ENCODE measurements at places on chromosomes 6 and 20.

- no peak for DNase-seq
Measured at GRCh38 chr20:62735331-62735821, 26.7 kb downstream of the NTSR1 start.

DNA sequence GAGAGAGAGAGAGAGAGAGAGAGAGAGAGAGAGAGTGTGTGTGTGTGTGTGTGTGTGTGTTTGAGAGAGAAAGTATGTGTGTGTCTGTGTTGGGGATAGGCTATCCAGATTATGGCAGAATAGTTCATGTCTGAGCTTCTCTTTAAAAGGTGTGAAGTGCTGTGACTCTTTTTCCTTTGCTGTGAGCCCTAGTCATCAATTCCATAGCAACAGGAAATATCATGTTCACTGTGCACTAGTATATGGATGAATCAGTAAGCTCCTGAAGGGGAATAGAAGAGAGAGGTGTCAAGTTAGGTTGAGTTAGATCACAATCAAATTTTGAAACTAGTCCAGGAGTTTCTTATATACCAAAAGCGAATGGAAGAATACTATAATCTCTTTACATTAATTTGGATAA lies 318.7 kb downstream of the RFPL4B start:
- DNase-seq: peak; percentile 31

DNA sequence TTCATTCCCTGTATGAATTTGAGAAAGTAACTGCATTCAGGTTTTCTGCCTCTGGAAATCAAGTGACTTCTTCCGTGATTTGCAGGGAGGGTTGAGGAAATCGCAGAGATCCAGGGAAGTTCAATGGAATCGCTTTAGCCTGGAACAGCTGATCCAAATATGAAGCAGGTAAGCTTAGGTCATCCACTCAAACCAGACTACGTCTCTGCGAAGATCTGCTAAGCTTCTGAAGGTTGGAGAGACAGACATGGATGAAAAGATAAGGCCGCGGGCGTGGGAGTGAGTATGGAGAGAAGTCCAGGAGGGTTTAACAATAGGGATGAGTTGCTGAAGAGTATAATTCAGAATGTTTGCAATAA lies 34.2 kb upstream of the BTN3A2 start:
- DNase-seq: no peak

GRCh38 chr6:36959555-36960250 lies 5.2 kb downstream of the PI16 start:
- no peak for DNase-seq

DNA sequence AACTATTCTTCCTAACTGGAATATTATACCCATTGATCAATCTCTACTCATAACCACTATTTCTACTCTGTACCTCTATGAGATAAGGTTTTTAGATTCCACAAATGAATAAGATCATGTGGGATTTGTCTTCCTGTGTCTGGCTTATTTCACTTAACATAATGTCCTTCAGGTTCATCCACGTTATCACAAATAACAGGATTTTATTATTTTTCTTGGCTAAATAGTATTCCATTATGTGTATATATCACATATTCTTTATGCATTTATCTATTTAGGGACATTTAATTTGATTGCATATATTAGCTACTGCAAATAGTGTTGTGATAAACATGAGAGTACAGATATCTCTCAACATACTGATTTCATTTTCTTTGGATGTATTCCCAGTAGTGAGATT lies 823.0 kb upstream of the ADGRB3 start:
- DNase-seq: no peak

DNA sequence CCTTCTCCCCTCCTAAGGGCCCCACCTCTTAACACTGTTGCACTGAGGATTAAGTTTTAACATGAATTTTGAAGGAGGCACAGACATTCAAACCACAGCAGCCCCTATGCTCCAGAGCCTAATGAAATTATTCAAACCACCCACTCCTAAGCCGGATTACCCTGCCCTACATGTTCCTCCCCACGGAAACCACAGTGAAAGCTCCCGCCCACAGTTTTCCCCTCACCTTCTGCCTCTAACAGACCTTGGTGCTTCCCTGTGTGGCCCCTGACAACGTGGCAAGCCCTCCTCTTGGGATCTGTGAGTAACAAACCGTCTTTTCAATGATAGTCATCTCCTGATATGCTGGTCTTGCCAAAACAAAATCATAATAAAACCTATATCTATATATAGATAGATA lies 74.8 kb downstream of the RIN2 start:
- DNase-seq: no peak

DNA sequence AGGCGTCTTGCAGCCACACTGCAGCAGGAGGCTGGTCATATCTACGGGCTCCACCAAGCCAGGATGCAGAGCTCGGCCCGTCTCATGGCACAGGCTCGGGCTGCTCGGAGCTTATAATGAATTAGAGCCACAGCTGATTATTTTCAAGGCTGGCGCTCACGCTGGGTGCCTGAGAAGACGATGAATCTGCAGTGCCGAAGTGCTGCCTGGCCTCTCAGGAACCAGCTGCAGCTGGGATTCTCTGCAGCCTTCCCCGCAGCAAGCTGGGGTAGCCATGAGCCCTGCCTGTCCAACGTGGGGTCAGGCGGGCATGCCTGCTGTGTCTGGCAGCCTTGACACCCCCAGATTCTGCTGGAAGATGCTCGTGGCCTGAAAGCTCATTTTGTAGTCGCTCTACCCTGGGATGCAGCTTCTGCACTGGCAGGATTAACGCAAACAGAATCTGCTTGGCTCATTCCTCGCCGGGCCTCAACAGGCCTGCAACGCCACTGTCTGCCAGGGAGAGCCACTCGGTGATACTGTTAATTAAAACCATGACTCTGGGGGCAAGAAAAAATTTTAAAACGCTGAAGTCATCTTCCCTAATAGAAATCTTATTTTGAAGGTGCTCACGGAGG lies 104.3 kb downstream of the CDH26 start:
- peak; percentile 75 for DNase-seq

- no peak for DNase-seq
Measured at GRCh38 chr6:156262014-156262413, 515.2 kb upstream of the ARID1B start.

DNA sequence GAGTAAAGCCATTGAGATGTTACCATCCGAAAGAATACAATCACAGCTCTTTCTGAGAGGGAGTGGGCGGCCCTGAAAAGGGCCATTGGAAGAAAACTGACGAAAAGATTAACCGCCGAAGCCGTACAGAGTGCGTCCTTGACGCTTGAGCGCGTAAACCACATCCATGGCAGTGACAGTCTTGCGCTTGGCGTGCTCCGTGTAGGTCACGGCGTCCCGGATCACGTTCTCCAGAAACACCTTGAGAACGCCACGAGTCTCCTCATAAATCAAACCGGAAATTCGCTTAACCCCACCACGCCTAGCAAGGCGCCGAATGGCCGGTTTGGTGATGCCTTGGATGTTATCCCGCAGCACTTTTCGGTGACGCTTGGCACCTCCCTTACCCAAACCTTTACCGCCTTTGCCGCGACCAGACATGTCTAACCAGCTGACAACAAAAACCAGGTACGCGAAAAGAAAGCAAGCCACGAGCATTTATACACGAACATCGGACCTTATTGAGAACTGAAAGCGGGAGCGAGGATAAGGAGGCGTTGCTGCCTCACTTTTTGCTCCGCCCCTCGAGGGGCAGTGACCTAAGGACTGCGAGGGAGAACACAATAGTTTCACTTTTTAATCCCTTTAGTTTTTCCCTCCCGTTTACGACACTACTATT lies 60.3 kb upstream of the HFE start:
- peak; percentile 95 for DNase-seq

- DNase-seq: peak; percentile 67
Measured at GRCh38 chr6:157221049-157221816, 102.1 kb downstream of the TMEM242 start.

- DNase-seq: no peak
Measured at GRCh38 chr6:90687775-90688380, 101.0 kb upstream of the MAP3K7 start.

GRCh38 chr6:109717971-109718370 lies 26.9 kb downstream of the FIG4 start:
- no peak for DNase-seq

DNA sequence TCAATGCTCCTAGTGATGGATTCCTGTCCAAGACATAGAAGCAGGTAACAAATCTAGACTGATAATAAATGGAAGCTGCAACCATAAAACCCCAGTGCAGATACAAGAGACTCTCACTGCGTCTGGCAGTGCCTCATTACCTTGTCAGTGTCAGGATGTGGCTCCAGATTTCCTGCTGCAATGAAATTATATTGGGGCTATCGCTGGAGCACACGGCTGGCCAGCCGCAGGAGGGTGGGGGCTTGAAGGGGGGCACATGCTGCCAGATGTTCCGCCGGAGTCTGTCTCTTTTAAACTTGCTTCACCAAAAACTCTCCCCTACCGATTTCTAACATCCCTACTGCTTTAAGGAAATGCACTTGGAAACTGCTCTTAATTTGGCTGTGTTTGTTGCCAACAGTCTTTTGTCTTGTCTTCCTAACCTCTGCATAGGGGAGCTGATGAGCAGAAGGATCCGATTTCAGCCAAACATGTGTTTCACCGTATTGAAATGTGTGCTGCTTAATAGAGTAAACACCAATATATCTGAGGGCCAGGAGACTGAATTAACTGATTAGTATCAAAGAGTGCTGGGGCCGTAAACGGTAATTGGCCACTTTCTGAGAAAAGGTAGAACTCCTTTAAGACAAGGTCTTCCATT lies 102.2 kb upstream of the EXOC2 start:
- peak; percentile 27 for DNase-seq

DNA sequence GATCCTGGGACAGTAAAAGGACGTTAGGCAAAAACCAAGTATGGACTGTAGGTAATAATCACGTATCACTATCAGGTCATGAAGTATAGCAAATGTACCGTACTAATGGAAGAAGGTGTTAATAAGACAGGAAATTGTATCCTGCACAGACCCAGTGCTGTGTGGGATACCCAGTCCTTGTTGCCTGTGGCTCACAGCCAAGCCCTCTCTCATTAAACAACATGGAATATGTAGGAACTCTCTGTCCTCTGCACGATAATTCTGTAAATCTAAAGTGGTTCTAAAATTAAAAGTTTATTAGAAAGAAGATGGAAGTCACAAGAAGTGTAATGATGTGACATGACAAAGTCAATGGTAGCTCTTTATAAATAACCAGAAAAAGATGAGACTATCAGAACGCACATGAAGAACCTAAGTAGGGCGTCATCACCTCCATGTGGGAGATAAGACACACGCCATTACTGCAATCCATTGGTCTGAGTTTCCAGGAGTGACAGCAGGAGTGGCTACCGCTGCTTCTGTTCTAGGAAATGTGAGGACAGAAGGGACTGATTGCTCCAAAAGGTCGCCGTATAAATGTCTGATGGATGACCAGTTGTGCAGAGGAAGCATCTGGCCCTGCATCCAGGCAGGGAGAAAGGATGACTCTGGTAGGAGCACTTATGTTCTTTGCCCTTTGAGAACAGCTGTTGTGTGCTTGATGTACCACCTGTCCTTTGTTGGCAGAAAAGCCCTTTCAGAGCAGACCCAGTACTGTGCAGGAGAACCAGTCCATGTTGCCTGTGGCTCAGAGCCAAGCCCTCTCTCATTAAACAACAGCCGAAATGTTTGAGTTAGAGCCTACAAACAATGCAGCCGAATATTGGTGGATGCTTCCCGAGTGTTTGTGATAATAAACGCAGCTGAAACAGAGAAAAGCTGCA lies 125.6 kb downstream of the FIG4 start:
- no peak for DNase-seq

DNA sequence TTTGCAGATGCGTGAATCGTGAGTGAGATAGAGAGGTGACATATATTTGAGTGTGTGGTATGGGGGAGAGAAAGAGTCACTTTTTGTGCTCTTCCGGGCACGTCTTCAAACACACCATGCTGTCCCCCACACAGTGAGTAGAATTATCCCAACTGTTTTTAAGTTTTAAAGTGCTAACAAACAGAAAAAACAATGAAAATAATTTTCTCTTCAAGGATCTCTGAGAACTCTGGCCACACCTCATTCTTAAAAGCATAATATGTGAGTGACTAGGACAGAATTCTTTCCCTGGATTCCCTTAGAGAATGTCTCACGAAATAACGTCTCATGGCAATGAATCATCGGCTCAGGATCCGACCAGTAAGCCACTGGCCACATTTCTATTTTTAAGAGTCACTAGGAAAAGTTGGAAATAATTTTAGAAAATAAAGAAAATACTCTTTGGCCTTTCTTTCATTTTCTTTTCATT lies 235.7 kb upstream of the ZNF217 start:
- peak; percentile 93 for DNase-seq

- peak; percentile 54 for DNase-seq
Measured at GRCh38 chr6:97186416-97186999, 96.5 kb downstream of the MMS22L start.

DNA sequence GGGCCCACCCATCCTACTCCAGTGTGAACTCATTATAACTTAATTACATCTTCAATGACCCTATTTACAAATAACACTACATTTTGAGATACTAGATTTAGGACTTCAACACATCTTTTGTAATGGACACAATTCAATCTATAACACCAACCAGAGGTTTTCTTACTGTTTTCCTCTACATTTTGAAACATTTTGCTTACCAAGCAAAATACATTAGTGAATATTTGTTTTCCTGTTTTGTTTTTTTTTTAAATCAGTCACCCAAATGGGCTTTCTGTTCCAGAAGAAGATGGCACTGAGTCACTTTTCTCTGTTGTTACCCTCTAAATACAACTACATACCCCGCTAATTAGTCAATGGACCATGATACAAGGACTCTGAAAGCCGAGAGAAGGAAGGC lies 104.7 kb upstream of the PRND start:
- DNase-seq: no peak
